Nephron progenitor cell (in vitro differentiated cells): ENCODE measurements at places on chromosomes 3 and 15.

DNA sequence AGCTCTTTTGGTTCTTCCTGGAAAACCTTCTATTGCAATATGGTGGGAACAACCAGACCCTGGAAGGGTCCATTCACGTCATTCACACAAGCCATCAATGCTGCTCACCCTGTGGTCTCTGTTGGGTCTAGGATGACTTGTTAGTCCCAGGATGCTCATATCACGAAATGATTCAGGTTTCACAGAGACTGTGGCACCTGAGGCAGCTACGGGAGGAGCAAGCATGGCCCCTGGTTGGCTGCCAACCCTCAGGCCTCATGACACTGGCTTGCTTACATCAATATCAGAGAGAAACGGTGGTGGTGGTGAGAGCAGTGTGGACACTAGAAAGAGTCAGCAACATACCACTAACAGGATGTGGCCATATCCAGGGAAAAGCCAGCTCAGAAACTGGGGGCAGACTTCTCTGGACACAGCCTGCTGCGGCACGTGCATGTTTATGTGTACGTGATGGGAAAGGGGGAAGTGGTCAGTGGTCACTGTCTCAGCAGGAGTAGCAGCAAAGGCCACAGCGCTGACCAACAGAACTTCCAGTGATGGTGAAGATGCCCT lies 208.9 kb upstream of the ST8SIA2 start:
- no peak for DNase-seq

DNA sequence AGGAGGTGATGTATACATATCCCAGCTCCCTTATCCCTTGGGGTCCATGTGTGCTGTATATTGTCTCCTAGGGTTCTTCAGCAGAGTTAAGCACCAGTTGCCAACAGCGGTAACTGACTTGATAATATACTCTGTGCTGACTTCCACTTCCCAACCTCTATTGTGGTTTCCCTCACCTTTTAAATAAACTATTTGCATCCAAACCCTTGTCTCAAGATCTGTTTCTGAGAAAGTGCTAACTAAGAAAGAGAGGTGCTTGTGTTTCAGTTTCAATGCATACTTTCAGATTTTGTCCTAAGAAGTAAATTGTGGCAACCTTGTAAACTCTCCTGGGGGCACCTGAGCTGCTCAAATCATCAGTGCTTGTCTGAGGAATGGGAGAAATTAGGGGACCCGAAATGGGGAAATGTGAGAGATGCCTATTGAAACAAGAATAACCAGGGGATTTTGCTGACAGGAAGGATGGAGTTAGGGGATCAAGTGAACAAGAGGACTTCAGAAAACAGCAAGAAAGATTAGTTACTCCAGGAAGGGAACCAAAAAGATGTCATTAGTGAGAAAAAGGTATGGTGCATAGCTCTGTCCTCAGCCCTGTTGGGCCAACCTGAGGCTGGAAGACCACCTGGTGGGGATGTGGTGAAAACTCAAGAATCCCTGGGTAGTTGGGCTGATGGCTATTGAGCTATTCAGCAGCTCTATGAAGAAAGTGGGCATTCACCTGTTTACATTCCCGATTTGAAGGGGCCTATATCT lies 50.9 kb upstream of the MRPL3 start:
- DNase-seq: no peak

DNA sequence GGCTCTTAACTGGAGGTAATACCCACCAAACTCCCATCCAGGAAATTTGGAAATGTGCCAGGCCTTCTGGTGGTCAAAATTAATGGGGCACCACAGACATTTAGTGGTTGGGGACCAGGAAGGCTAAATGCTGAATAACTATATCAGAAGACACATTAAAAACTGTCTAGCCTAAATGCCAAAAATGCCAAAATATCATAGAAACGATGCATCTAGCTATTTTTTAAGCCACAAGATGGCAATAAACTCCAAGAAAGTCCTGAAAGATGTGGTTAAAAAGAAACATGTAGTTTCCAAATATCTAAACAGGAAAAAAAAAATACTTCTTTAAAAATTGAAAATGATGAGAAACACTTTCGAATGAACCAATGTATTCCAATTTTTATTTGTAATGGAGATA lies 19.9 kb downstream of the CCDC14 start:
- DNase-seq: no peak

- DNase-seq: no peak
Observed at GRCh38 chr15:67137951-67138848, 72.8 kb downstream of the SMAD3 start.

DNA sequence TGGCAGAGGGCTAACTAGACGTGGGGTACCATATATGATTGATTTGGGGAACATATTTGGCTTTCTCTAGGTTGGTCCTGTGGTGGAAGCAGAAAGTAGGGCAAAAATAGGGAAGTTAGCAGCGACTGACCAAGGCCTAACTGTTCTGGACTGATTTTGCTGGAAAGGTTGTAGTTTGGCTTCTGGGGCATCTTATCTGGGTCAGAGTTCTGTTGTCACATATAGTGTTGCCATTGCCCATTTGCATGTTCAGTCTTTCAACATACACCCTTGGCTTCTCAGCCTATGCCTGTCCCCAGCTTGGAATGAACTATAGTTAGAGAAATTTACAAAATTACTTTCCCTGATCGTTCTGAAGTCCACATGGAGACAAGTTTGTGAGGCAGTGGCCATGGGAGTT lies 426.5 kb downstream of the TBC1D5 start:
- DNase-seq: no peak

- DNase-seq: no peak
Observed at GRCh38 chr3:195076981-195077610, 193.9 kb downstream of the XXYLT1 start.

GRCh38 chr3:8762607-8763377 lies 6.6 kb downstream of the OXTR start:
- no peak for DNase-seq

DNA sequence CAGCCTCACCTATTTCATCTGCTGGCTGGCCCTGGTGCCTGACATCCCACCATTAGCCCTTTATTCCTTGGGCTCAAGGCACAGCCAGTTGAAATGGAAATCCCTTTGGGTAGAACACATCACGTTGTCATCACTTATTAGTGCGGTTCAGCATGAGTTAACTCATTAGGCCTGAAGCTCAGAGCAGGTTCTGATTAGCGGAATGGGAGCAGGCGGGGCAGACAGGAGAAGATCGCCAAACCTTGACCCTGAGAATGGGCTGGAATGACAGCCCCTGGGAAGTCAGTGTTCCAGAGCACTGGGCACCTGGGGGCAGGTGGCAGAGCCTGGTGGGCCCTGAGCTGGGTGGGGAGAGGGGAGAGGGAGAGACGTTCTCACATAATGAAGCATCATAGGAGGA lies 5.8 kb downstream of the ITGA11 start:
- DNase-seq: no peak

DNA sequence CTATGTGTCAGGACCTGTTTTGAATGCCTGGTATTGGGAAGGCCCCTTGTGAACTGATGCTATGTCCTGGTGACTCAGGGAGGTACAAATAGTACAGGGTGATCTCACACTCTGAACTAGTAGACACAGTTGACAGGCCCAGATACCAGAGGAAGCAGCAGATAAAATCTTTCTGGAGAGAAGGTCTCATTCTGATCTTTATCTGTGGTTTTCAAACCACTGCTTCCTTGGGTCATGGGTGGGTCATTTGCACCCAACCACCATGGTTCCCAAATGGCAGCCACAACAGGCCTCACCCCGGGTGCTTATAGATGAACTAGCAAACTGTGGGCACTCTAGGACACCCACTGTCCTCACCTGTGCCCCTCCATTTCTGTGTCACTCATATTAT lies 43.4 kb downstream of the PXYLP1 start:
- no peak for DNase-seq

DNA sequence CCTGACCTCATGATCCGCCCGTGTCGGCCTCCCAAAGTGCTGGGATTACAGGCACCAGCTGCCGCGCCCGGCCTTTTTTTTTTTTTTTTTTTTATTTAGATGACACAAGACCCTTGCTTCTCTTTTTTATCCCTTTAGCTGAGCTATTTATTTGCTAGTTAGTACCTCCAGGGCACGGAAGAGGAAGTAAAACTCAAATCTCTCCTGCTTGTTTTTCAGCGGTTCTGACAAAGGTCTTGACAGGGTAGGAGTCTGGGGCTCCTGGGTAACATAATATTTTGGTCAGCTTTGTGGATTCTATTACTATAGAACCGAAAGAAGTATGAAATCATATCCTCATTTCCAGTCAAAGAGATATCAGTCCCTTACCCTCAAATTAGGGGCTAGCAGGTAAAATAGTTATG lies 44.0 kb upstream of the ETV5 start:
- DNase-seq: no peak

- DNase-seq: no peak
Observed at GRCh38 chr15:50873935-50874361, 34.5 kb upstream of the AP4E1 start.

DNA sequence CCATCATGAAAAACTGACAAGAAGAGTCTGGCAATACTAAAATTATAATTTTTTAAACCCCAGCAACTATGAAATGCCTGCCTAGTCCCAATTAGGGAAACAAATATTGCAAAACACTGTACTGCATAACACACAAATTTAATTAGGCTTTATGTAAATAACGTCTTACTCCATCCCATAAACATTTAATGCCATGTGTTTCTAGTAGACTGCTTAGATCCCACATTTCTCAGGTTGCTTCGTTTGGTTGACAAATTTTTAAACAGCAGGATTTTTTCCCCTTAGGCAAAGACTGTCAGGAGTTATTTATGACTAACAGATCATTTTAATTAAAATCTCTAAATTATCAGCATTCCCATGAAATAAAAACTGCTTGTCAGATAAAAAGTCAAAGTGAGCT lies 29.9 kb downstream of the EIF2AK4 start:
- no peak for DNase-seq

- DNase-seq: no peak
Observed at GRCh38 chr15:65921780-65922179, 52.5 kb downstream of the RAB11A start.

GRCh38 chr15:66452971-66453580 lies 44.5 kb downstream of the SNAPC5 start:
- DNase-seq: no peak

GRCh38 chr3:174431717-174432116 lies 427.4 kb upstream of the NAALADL2 start:
- no peak for DNase-seq

DNA sequence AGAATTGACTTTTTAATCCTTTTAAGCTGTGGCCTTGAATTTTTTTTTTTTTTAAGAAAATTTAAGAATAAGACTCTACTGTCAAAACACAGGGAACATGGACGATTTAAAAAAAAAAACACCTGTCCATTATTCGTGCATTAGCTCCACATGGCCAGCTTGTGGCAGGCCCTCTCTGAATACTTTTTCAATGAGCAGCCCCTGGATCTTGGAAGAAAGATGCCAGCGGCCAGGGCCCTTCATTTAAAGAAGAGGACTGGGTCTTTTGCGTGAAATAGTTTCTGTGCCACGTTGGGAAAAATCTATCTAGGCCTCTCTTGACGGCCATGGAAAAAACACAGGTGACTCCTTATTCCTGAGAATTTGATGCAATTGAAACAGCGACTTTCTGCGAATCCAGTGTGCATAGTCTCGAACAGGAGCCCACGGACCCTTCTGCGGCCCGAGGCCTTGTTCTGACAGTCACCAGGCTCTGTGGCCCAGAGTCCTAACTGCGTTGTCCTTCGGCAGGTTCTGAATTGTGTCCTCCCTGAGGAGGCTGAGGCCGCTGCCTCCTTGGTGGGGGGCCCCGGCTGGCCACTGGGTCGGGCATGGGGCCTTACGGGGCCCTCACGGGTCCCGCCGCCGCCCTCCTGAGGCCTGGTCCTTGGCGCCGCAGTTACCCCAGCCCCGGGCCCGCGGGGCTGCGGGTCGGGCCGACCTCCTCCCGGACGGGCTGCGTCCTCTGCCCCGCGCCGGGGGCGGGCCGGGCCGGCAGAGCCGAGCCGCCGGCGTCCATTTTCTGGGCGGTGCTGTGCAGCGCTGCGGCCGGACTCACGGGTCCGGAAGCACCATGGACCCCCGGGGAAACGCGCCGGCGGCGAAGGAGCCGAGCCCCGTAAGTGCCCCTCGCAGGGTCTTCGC lies 33.5 kb downstream of the ZBTB38 start:
- peak; percentile 68 for DNase-seq

- DNase-seq: no peak
Observed at GRCh38 chr15:52221730-52222129, 30.5 kb upstream of the GNB5 start.

DNA sequence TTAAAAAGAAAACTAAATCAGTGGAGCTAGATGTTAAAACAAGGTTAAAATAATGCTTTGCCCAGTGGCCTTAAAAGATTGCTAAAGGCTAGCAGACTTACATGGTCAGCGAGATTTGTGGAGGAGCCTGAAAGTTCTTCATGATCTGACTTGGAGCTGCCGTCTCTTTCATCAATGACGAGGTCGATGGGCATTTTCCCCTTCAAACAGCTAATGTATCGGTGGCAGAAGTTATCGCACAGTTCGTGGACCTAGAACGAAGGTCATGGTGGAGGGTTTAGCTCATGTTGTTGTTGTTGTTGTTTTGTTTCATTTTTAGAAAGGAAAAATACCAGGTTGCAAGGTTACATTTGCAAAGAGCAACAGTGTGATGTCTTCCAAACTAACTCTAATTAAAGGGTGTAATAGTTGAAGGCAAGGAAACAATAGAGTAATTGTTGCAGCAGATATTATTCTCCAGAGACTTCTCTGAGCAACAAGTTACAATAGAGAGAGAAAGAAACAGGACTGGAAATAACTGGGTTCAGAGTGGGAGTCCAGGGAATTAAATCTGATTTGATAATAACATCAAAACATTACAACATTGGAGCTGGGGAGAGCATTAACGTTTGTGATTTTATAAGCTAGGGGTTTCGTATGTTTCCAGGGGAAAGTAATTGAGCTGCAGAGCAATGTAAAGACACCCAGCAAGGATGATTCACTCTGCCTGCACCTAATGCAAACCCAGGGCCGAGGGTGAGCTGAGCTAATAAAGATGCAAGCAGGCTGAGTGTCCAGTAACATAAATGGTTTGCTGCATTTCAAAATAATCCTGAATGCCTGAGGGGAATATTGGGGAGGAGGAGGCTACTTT lies 6.6 kb downstream of the MEIS2 start:
- DNase-seq: no peak

DNA sequence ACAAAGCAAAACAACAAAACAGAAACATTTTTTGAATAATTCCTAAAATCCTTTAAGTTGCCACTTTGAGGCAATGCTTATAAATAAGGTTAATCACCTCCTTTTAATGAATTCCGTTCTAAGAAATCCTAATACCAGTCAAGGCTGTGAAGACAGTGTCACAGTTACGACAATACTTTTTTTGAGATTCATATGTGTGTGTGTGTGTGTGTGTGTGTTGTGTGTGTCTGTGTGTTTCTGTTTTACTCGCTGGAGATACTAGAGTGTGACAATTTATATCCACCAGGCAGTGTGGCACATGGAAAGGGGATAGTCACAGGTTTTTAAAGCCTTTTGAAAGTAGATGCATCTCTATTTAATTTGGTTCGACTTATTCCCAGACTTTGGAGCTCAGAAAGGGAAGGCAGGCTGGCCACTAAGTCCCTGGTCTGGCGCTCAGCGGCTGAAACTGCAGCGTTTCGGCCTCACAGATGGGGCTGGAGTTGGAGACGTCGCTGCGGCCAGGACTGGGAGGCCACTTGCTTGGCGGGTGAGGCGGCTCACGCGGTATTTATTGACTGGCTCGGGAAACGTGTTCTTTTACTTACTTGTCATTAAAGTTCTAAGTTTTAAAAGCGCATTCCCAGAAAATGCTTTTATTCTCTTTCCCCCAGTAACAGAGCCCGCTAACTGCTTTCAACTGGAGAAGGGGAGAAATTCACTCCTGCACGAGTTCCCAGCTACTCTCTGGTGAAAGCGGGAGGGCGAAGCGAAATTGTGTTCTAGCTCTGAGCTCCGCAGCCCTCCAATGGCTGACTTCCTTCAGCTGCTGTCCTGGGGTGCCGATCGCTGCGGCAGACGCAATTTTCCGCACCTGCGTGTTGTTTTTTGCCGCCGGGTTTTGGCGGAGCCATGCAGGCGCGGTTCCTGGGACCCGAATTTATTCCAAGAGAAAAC lies 13.7 kb downstream of the ZIC1 start:
- DNase-seq: peak; percentile 52
